Activated CD8-positive, alpha-beta T cell treated with anti-CD3 and anti-CD28 coated beads for 36 hours (primary cell): ENCODE measurements at places on chromosomes 7 and 10. TPM values are rescaled to one million over a fixed set of nuclear protein-coding genes. Genes with fewer than 3 reads are reported as not detected.

EBF3 gene
- not detected for total RNA-seq

MYOZ1 gene
- total RNA-seq, result not detected

DNA sequence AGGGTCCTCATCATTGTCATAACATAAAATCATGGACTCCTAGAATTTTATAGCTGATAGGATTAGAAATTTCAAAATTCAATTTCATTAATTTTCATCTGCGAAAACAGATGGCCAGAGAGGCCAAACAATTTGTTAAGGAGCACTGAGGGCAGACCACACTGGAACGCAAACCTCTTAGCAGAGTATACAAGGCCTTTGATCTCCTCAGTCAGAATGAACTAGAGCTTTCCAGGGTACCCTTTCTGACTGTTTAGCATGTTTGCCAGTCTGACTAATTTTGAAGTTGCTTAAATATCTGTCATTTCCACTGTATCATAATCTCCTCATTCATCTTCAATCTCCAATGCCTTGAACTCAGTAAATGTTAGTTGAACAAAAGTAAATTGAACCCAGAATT is 41.9 kb upstream of the ATRNL1 start:
- DNase-seq, result no peak
- no peak overlapping the region for H3K27ac ChIP-seq
- no peaks in the 10 kb centered on the region for H3K36me3 ChIP-seq
- H3K4me1 ChIP-seq, result no peaks in the 10 kb centered on the region
- no peaks in the 10 kb centered on the region for H3K27me3 ChIP-seq

GRCh38 chr7:84002348-84002747 is 192.2 kb downstream of the SEMA3A start:
- H3K27me3 ChIP-seq, result no peaks in the 10 kb centered on the region
- DNase-seq, result no peak
- no peak overlapping the region for H3K4me3 ChIP-seq
